ENCODE measurements at places on chromosomes 6 and 20. TPM values are rescaled to one million over a fixed set of nuclear protein-coding genes. Genes with fewer than 3 reads are reported as not detected.

HLA-A gene
- 220 TPM for polyA plus RNA-seq

LST1 gene
- polyA plus RNA-seq: 6.2 TPM

DNAH8 gene
- polyA plus RNA-seq: not detected

NPBWR2 gene
- not detected for polyA plus RNA-seq

ANKRD66 gene
- polyA plus RNA-seq: not detected

- H3K4me3 ChIP-seq: no peak overlapping the region
- H3K27ac ChIP-seq: no peak overlapping the region
- DNase-seq: no peak
- H3K4me1 ChIP-seq: no peaks in the 10 kb centered on the region
- no peaks in the 10 kb centered on the region for H3K36me3 ChIP-seq
- H3K27me3 ChIP-seq: no peaks in the 10 kb centered on the region
Measured at GRCh38 chr6:82681119-82681714, 317.6 kb downstream of the TPBG start.

DNA sequence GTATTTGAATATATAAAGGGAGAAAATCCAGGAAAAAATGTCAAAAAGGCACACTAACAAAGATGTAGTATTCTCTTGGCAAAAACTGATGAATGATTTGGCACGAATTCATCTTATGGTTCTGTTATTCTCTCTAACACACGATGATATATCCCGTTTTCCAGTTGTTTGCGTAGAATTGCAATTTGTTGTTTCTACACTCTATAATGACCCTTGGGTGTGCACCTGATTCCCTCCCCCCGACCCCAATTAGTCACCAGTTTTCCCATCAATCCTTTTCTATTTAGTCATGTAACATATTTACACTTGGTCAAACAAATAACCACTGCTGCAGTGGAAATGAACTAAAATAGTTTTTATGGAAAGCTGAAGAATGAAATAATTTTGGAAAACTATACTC lies 1.5 kb upstream of the ARID1B start:
- H3K4me1 ChIP-seq: peaks cover 10% of the 10 kb centered on the region
- no peaks in the 10 kb centered on the region for H3K27me3 ChIP-seq
- H3K36me3 ChIP-seq: no peaks in the 10 kb centered on the region
- peak overlapping the region; percentile 99 for H3K27ac ChIP-seq
- DNase-seq: no peak
- H3K4me3 ChIP-seq: no peak overlapping the region

GRCh38 chr6:154343473-154344308 lies 12.9 kb downstream of the IPCEF1 start:
- peak overlapping the region; percentile 32 for H3K4me3 ChIP-seq
- H3K36me3 ChIP-seq: no peaks in the 10 kb centered on the region

GRCh38 chr20:11544029-11544678 lies 373.5 kb upstream of the BTBD3 start:
- H3K4me1 ChIP-seq: no peaks in the 10 kb centered on the region
- H3K36me3 ChIP-seq: no peaks in the 10 kb centered on the region
- H3K27ac ChIP-seq: peak overlapping the region; percentile 34
- H3K27me3 ChIP-seq: no peaks in the 10 kb centered on the region

- DNase-seq: no peak
- no peaks in the 10 kb centered on the region for H3K36me3 ChIP-seq
- H3K4me3 ChIP-seq: no peak overlapping the region
- H3K4me1 ChIP-seq: peaks cover 3% of the 10 kb centered on the region
Measured at GRCh38 chr6:13454286-13455221, 32.8 kb downstream of the GFOD1 start.

- no peaks in the 10 kb centered on the region for H3K27me3 ChIP-seq
- H3K4me3 ChIP-seq: no peak overlapping the region
- H3K36me3 ChIP-seq: no peaks in the 10 kb centered on the region
- H3K27ac ChIP-seq: no peak overlapping the region
- H3K4me1 ChIP-seq: no peaks in the 10 kb centered on the region
Measured at GRCh38 chr6:3561725-3562124, 104.9 kb upstream of the SLC22A23 start.

DNA sequence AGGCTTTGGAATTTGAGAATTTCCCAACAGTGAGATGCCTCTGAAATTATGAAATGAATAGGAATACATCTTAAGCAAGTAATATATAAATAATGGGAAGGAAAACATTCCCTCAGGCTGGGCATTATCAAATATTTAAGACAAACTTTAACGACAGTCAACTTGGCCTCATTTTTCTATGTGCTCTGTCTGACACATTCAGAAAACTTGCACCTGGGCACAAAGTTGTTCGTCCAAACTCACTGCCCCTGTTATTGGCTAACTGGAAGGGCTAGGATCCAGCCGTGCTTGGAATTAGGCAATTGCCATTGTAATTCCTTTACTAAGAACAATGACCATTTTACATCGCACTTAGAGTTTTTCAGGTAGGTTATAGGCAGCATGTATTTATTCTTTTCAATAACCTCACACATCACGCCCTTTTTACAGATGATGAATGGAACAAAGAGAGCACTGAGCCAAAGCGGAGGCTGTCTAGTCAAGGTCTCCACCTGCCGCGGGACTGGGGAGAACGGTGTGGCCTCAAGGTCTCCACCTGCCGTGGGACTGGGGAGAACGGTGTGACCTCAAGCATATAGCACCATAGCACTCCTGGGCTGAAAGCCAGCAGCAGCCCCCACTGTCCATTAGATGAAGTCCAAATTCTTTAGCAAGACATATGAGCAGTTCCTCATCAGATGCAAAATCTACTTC lies 40.7 kb upstream of the FOXQ1 start:
- H3K4me1 ChIP-seq: peaks cover 10% of the 10 kb centered on the region
- peak; percentile 49 for DNase-seq
- H3K4me3 ChIP-seq: no peak overlapping the region
- no peaks in the 10 kb centered on the region for H3K36me3 ChIP-seq
- H3K27ac ChIP-seq: no peak overlapping the region

- no peaks in the 10 kb centered on the region for H3K27me3 ChIP-seq
- H3K4me3 ChIP-seq: no peak overlapping the region
- no peaks in the 10 kb centered on the region for H3K36me3 ChIP-seq
- no peak for DNase-seq
Measured at GRCh38 chr6:3698021-3698420, 53.5 kb downstream of the PXDC1 start.

DNA sequence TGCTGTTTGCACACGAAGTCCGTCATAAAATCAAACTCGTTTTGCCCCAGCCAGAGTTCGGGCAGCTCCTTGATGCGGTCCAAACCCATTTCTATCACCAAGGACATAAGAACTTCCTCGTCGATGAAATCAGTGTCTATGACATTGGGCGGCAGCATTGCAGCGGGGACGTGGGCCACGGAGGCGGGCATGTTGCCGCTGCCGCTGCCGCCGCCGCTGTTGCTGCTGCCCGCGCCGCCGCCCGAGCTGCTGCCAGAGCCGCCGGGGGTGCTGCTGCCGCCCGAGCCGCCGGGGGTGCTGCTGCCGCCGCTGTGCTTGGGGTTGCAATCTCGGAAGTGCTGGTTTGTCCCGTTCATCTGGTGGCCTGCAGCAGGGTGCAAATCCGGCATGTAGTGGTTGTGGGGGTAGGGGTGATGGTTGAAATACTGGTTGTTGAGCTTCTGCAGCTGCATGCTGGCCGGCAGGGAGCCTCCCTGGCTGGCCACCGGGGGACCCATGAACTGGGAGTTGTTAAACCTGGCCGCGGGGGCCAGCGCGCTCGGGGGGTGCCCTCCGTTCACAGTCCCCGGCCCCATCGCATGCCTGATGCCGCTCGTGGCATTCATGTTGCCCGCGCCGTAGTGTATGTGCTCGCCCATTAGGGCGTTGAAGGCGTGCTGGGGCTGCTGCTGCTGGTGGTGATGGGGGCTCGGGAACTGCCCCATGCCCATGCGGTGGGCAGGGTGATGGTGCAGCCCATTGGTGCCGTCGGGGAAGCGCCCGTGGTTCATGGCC lies 1.1 kb downstream of the CITED2 start:
- no peaks in the 10 kb centered on the region for H3K27me3 ChIP-seq
- H3K36me3 ChIP-seq: no peaks in the 10 kb centered on the region
- peak overlapping the region; percentile 91 for H3K4me3 ChIP-seq
- peaks cover 4% of the 10 kb centered on the region for H3K4me1 ChIP-seq
- DNase-seq: peak; percentile 70

DNA sequence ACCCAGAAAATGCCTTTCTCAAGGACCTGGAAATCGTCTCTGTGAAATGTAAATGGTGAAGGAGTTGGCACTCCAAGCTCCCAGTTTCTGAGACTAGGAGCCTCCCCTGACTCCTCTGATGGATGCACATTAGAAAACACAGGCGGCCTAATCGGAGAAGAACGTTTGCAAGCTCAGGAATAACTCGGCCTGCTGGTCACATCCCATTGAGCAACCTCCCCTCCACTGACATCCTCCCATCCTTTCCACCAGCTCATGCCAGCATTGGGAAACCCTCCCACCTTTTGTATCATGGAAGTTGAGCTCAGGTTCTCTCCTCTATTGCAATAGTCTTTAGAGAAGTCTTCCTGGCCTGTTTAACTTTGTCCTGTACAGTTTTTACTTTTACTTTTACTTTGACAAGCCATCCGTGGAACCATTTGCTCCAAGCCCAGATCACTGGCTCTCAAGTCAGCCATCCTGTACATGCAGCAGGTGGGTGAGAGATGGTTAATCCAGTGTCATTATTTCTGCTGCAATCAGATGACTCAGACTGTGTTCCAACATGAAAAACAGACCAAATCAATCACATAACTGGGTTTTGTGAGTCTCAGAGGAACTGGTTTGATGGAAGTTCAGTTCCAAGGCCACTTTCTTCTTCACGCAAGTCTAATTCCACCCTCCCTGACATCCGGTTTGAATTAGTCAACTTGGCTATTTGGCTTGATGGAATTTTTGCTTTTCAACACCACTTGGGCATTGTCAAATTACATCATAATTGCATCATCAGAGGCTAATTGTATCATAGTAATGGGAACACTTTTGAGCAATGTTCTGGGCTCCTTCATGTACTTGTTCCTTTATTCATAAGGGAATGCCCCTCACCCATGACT lies 619.4 kb upstream of the CDH4 start:
- H3K36me3 ChIP-seq: no peaks in the 10 kb centered on the region
- H3K4me3 ChIP-seq: no peak overlapping the region
- no peaks in the 10 kb centered on the region for H3K27me3 ChIP-seq
- H3K4me1 ChIP-seq: no peaks in the 10 kb centered on the region
- no peak overlapping the region for H3K27ac ChIP-seq

GRCh38 chr6:122622479-122622878 lies 12.3 kb downstream of the PKIB start:
- no peaks in the 10 kb centered on the region for H3K27me3 ChIP-seq
- H3K4me1 ChIP-seq: no peaks in the 10 kb centered on the region
- H3K4me3 ChIP-seq: no peak overlapping the region
- no peak overlapping the region for H3K27ac ChIP-seq

GRCh38 chr6:160253292-160253691 lies 5.3 kb downstream of the SLC22A2 start:
- H3K27me3 ChIP-seq: no peaks in the 10 kb centered on the region
- H3K4me1 ChIP-seq: no peaks in the 10 kb centered on the region
- no peak overlapping the region for H3K27ac ChIP-seq
- H3K4me3 ChIP-seq: no peak overlapping the region
- no peak for DNase-seq

DNA sequence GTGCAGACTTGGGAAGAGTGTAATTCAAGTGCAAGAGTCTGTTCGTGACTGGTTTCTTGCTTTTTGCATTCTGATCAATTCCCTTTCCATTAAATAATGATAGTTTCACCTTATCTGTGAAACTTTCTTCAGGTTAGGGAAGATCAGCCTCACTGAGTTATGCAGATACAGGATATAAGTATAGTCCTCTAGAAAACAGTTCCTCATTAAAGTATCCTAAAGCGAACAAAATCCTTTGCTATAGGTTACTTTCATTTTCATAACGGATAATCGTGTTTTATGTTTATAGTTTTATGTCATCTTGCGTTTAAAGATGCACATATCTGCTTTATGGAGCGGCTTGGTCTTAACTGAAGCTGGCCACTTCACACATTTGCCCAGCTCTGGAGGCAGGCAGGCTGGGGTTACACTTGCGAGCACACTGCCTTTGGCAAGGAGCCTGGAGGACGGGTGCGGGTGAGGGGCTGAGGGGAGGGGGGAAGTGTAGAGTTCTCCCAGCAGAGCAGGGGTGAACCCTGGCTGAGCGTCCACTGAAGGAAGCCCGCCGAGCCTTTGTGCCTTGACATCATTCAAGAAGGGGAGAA lies 123.5 kb upstream of the IFNGR1 start:
- no peak overlapping the region for H3K4me3 ChIP-seq
- H3K27ac ChIP-seq: no peak overlapping the region
- H3K4me1 ChIP-seq: no peaks in the 10 kb centered on the region

DNA sequence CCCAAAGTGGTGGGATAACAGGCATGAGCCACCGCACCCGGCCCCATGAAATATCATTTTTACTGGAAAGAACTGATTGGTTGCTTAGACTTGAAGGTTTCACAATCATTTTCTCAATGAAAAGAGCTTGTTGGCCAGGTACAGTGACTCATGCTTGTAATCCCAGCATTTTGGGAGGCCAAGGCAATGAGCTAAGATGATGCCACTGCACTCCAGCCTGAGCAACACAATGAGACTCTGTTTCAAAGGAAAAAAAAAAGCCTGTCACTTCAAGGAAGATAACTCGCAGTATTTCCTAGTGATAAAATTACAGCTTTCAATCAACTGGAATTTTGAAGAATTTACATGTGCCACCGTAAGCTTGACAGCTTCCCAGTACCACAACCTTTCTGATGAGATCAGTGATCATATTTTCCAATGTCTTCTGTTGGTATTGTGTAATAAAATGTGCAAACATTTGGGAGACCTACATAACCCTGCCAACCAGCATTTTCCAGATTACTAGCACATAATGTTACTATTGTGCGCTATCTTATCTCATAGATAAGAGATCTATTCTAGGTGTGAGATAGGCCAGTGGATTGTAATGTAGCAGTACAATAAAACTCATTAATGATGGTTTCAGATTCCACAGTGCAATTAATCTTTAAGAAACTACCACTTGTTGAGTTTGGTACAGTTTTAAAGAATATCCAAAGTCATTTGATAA lies 7.2 kb downstream of the PNLDC1 start:
- no peaks in the 10 kb centered on the region for H3K27me3 ChIP-seq
- H3K4me1 ChIP-seq: peaks cover 3% of the 10 kb centered on the region
- H3K27ac ChIP-seq: peak overlapping the region; percentile 63
- H3K4me3 ChIP-seq: no peak overlapping the region
